ENCODE measurements at places on chromosomes 11 and 22.

GRCh38 chr22:38291201-38291777 is 18.5 kb upstream of the TMEM184B start:
- DNase-seq = no peak

- no peak for DNase-seq
These were observed 910.2 kb downstream of the OPCML start for GRCh38 chr11:132621976-132622580.

- DNase-seq = no peak
These were observed 44.4 kb downstream of the MUC15 start for GRCh38 chr11:26527685-26528084.

- no peak for DNase-seq
These were observed 406.3 kb downstream of the CADM1 start for GRCh38 chr11:115097796-115098408.

DNA sequence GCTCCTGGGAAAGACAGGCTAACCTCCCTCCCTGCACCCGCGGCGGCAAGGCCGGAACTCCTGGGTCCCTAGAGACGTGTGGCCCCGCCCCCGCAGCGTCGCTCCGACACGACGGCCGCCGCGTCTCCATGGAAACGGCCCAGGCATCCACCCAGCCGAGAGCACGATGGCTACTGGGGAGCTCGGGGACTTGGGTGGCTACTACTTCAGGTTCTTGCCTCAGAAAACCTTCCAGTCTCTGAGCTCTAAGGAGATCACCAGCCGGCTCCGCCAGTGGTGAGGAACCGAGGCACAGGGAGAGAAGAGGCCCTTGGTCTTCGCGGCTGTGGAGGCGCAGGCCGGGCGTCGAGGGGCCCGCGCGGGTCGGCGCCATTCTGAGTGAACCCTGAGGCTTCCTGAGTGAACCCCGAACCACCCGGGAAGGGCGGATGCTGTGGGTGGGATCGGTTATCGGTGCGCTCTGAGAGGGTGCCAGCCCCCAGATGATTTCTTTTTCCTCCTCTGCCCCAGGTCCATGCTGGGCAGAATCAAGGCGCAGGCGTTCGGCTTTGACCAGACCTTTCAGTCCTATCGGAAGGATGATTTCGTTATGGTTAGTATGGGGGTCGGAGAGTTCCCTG is at the start of gene CFAP300:
Gene CFAP300 (plus strand): TSS at position 133 of the 620 bp plus-strand sequence. CDS start 34 bp downstream, at position 167.
- peak; percentile 60 for DNase-seq

DNA sequence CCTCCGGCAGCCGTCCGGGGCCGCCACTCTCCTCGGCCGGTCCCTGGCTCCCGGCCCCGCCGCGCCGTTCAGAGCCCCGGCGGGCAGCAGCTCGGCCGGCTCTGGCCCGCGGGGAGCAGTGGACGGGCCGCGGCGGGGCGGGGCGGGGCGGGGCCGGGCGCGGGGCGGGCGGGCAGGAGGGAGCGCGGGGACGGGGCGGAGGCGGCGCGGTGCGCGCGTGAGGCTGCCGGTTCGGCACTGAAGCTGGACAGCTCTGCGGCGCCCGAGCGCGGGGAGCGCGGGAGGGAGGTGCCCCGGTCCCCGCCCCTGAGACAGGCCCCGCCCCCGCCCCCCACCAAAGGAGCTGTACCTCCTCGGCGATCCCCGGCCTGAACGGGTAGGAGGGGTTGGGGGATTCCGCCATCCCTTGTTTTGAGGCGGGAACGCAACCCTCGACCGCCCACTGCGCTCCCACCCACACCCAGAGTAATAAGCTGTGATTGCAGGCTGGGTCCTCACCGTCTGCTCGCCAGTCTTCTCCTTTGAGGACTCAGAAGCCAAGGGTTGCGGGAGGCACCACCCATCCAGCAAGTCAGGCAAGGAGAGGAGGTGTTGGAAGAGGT is at the start of gene DRD2:
Gene DRD2 (minus strand): TSS at position 239 of the 602 bp plus-strand sequence. CDS start 50,747 bp downstream, outside the sequence.
- DNase-seq = peak; percentile 35

DNA sequence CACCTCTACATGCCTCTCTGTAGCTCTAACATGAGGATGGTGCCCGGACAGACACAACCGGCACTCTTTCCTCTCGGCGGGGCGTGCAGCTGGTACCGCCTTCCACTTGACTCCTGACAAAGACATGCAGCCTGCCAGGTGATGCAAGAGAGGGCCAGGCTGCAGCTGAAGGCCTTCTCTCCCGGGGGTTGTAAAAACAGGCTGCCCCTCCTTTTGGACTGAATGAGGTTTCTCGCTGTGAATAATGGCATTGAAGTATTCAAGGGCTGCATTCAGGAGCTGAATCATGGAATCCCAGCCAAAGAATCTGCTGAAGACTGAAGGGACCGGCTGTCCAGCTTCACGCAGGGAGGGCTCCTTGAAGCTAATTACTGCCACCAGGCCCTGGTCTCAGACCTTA is 110.9 kb downstream of the GALNT18 start:
- no peak for DNase-seq

DNA sequence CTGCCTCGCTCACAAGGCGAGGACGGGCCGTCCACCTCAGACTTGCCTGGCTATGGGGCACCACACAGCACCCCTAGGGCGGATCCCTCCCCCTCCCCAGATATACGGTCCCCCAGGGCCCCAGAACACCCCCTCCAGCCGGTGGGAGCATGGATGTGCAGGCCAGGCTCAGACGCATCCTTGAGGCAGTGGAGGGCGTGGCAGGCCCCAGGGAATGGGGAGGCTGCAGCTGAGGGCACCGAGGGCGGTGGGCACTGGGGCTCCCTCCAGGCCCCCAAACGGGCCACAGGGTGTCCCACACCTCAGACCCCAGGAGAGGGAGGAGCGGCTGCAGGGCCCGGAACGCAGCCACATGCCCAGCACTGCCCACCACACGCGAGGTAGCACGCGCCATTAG is 12.1 kb downstream of the TTLL8 start:
- no peak for DNase-seq

DNA sequence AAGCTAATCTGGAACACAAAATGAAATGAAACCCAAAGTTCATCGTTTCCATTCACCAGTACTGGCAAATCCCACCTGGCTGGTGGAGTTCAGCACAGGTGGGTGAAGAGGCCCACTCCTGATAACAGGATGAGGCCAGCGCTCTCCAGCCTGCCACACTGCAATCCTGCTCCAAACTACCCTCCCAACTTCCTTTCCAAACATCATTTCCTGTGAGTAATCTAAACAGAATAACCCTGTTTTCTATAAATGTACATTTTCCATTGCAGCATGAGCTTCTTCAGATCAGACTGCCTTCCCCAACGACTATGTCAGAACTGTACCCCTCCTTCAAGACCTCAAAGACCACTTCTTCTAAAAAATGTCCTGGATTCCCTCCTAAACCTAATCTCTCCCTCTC is 15.9 kb upstream of the NFRKB start:
- DNase-seq = no peak

GRCh38 chr11:77589181-77589520 is 602 bp upstream of the AQP11 start:
- DNase-seq = no peak

- no peak for DNase-seq
These were observed 366.7 kb upstream of the NARS2 start for GRCh38 chr11:78941226-78941851.

Data from GM13977 (cell line).